ENCODE measurements at places on chromosomes 13 and 19.
A peak's percentile ranks its signal among the peaks of the same experiment; 100 is the strongest.

GRCh38 chr13:98004107-98004506 is 50.6 kb downstream of the IPO5 start:
- DNase-seq, result no peak

GRCh38 chr19:1173159-1173844 is 766 bp downstream of the SBNO2 start:
- no peak for DNase-seq

GRCh38 chr13:84290386-84290785 is 408.1 kb upstream of the SLITRK1 start:
- no peak for DNase-seq

DNA sequence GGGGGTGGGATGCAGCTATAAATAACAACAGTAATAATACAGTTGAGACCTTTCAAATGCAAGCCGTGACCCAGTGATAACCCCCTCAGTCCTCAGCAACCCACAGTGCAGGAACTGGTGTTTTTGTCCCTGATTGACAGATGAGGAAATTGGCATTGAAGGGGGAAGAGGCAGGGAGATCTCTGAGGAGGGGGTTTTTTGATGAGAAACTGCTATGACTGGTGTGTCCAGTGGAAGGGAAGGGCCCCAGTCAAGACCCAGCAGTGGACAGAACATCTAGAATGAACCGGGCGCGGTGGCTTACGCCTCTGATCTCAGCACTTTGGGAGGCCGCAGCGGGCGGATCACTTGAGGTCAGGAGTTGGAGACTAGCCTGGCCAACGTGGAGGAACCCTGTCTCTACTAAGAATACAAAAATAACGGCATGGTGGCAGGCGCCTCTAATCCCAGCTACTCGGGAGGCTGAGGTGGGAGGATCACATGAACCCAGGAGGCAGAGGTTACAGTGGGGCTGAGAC is 1.9 kb downstream of the MAP1S start:
- no peak for DNase-seq

GRCh38 chr19:53538378-53539109 is 599 bp downstream of the ZNF331 start:
- no peak for DNase-seq

DNA sequence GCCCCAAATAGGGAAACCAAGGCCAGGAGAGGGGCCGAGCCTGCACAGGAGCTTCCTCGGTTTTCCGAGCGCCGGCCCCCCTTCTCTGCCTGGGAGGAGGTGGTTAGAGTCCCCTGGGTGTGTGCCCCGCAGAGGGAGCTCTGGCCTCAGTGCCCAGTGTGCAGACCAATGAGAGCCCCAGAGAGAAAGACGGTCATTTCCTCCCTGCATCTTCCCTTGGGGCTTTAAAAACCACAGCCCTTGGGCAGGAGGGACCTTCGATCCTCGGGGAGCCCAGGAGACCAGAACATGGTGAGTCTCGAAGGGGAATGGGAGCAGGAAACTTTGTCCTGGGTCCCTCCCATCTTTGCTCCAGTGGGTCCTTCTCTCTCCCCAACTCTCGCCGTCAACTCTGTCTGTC is at the start of gene C5AR1:
TSS of gene C5AR1 (plus strand) at position 254 of the 400 bp plus-strand sequence. CDS start at position 289, 35 bp downstream.
- no peak for DNase-seq

- DNase-seq, result no peak
Observed at GRCh38 chr19:10681658-10682057, 19.6 kb upstream of the QTRT1 start.

DNA sequence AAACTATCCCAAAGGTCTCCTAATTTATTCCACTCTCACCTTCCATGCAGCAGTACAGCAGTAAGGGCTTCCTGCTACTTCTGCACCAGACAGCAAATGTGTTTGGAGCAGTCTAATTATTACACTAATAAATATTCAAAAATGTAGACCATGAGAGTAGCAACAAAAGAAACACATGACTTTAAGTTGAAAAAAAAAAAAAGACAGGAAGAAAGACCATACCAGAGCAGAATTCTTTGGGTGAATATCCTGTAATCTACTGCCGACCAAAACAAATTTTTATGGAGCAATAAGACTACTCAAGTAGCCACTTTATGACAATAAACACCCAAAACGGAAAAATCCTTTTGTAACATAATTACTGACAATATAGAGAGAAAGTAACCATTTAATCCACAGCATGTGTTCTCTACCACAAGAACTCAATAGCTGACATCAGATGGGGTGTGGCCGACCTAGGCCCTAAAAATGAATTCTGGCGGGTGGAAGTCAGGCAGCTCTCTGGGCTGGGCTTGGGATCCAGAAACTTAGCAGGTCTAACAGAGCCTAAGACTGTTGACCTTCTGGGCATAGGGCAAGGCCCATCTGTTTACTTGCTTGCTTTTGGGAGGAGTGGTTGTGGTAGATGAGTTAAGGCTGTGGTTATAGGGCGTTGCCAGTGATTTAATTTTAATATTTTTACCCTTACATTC is 4.6 kb downstream of the KLF12 start:
- DNase-seq, result no peak

DNA sequence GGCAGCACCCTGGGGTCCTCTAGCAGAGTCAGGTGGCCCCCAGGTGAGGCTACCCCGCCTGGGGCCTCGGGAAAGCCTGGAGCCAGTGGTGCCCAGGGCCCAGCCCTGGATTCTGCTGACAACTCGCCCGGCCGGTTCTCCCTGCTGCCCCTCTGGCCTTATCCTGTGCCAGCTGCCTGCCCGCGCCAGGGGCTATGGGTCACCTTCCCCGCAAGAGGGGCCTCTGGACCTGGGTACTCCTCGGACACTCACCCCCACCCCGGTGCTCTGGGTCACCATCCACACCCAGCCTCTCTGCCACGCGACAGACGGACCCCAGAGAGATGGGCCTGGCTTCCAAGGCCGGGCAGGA is 24.0 kb downstream of the ZBTB7A start:
- no peak for DNase-seq

GRCh38 chr19:3096267-3096901 is 2.2 kb downstream of the GNA11 start:
- no peak for DNase-seq

DNA sequence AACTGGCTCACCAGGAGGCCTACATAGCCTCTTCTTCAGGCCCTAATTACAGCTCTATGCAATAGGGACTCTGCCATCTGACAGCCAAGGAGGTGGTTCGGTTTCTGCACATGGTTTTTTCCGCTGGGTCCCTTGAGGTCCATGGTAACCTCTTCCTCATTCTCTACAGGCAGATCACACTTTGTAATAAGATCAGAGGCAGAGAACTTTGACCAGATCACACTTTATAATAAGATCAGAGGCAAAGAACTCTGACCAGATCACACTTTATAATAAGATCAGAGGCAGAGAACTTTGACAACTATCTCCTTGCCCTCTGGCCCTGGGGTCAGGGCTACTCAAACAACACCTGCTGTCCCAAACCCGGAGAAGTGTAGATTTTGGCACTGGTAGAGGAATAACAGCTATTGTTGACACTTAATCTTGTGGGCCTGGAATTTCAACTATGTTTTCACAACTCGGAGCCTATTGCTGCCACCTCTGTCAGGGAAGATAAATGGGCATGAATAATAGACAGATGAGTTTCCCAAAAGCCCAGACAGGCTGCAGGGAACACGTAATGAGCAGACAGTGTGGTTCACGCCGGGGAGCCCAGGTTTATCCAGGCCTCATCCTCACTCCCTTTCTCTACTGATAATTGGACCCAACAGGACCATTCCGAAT is 246.1 kb downstream of the UQCRFS1 start:
- DNase-seq, result no peak

GRCh38 chr13:113210833-113211232 is 1.4 kb downstream of the CUL4A start:
- no peak for DNase-seq

DNA sequence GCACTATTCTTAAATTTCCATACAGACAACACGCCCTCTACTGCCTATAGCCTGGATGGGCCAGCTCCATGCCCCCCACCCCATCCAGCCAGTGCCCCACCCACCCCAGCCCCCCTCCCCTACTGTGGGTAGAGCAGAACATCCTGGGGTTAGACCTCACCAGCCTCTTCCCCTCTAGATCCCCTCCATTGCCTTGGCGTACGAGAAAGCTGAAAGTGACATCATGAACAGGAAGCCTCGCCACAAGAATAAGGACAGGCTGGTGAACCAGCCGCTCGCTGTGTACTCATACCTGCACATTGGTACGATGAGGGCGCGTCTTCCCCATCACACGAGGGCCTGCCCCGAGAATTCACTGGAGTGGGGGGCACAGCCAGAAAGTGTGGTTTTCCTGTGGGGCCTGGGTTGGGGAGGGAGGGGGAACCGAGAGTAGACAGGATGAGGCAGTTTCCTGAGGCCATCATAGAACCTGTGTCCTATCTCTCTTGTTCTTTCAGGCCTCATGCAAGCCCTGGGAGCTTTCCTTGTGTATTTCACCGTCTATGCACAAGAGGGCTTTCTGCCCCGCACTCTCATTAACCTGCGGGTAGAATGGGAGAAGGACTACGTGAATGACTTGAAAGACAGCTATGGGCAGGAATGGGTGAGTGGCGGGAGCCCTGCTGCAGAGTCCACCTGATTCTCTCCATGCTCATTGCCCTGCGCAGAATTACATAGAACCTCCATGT is 29.1 kb downstream of the ATP12A start:
- peak; percentile 23 for DNase-seq

DNA sequence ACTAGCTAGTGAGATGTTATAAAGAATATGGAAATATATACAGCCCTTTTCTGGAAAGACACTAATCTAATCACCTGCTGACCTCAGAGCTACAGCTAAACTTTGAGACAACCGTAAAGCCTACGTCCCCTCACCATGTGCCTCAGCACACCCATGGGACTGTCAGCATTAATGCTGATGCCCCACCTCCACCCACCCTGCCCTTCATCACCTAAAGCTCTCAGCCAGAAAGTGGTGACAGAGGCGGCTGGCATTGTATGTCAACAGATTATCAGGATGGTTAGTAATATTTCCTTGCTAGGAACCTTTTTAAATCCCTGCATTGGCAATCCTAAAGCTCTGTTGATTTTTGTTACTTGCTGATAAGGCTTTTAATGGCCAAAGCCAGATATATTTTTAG is 1177.9 kb downstream of the DIAPH3 start:
- no peak for DNase-seq

DNA sequence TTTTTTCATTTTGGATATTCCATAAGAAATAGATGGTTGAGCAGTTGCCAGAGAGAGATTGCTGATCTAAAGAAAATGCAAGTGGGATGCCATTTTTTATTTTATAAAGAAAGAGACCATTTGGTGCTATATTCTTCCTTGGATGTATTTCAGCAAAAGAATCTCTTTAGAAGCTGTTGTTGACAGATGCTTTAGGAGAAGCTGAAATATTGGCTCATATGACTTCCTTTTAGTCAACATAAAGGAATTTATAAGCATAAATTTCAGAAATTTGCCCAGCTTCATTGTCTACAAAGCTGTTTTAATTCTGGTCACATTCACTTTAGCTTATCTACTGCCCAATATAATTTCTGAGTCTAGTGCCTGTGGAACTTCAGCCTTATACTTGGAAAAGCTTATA is 36.9 kb downstream of the POLR1D start:
- no peak for DNase-seq

DNA sequence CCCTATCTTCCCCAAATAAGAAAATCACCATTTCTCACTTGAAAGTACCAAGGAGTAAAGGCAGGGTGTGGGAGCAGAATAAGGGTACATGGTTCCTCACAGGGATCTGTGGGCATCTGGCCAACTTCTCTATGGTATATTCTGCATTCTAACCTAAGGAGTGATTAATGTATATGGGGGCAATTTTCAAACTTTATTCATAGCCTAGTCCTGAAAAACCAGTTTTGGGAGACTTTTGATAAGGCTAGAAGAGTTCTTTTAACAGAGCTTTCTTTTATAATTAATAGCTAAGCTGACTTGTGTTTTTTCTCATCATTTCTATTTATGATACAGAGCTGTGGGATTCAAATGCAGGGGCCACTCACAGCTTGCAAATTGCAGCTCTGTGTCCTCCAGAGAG is 852 bp downstream of the SCEL start:
- no peak for DNase-seq

GRCh38 chr13:79307866-79308298 is 98.2 kb downstream of the RBM26 start:
- DNase-seq, result no peak

DNA sequence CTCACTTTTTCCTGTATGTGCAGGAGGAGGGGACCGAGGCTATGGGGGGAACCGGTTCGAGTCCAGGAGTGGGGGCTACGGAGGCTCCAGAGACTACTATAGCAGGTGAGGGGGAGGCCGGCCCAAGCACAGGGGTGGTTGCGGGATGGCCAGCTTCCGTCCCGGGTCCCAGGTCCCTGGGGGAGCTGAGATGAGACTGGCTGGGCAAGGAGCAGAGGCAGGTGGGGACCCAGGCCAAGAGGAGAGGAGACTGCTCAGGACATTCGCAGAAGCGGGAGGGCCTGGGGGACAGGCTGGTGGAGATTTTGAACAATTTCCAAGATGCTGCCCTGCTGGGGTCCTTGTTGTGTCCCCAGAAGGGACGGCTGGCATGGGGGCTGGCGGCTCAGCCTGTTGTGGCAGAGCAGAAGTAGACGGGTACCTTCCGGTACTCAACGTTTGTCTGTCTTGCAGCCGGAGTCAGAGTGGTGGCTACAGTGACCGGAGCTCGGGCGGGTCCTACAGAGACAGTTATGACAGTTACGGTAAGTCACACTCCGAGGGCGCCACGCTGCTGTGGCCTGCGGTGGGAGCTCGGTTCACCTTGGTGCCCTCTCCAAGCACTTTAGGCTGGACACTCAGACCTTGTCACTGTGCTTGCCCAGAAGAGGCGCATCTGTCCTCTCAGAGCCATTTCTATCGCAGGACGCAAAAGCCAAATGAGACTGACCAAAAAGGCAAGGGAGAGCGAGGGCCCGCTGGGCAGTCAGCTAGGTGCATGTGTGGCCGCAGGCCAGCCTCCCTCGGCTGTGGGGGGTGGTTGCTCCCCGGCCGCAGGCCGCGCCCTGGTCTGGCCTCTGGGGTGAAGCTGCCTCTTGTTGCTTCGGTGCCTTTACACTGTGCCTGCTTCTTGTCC is 2.6 kb downstream of the CIRBP start:
- DNase-seq, result no peak

DNA sequence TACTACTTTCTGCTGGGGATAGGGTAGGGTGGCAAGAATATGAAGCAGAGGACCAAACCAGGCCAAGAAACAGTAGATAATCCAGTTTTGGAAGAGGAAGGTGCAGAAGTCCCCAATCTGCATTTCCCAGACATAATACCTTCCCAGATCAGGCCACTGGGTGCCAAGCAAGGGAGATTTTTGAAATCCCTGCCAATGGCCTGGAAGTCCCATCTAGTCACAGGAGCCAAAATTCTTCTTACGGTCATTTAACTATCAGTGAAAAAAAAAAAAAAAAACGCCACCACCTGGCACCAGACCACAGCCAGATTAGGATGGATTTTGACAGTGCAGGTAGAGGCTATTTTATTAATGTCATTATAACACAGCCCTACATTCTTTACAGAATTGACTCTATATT is 57.8 kb downstream of the ZC3H13 start:
- DNase-seq, result no peak

Data from stimulated activated naive B cell treated with anti-CD40 and anti-IgM and Interleukin-4, amounts not matched to agents 10 μg/mL and 1 μg/mL and 100 μg/mL, for 72 hours (primary cell).